ENCODE measurements at places on chromosomes 12 and 14.
A peak's percentile ranks its signal among the peaks of the same experiment; 100 is the strongest.

- no peak for DNase-seq
Measured at GRCh38 chr12:53849113-53849512, 89.5 kb upstream of the HOXC13 start.

DNA sequence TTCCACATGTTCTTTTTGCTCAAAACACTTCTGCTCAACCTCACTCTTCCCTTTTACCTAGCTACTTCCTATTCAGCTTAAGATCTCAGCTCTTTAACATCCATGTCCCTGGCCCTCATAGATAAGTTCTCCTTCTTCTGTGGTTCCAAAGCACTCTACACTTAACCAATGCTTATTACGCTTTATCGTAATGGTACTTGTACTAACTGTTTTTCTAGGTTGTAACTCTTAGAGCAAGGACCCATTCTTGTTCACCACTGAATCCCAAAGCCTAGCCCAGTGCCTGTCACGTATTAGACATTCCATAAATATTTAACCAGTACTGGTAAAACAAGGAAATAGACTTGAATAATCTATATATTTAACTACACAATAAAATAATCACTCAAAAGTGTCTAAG lies 5.3 kb downstream of the SLC41A2 start:
- DNase-seq = peak; percentile 17

DNA sequence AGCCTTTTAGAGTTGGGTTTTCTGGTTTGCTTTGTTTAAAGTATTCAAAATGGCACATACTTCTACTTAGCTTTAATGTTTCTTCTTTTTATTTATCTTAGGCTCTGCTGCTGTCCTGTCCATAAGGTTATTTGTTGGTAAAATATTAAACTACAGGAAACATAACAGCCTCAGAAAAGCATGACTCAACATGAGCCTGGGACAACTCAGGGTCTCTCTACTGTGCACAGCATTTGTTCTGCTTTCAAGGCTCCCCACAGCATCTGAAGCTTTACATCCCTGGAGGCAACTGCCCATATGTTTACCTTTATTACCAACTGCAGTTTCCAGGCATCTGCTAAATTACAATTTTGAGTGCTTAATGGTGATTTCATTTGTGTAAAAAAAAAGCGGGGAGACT lies 954.2 kb upstream of the FBXO33 start:
- DNase-seq = no peak

GRCh38 chr14:56569174-56569573 lies 10.4 kb upstream of the TMEM260 start:
- no peak for DNase-seq

DNA sequence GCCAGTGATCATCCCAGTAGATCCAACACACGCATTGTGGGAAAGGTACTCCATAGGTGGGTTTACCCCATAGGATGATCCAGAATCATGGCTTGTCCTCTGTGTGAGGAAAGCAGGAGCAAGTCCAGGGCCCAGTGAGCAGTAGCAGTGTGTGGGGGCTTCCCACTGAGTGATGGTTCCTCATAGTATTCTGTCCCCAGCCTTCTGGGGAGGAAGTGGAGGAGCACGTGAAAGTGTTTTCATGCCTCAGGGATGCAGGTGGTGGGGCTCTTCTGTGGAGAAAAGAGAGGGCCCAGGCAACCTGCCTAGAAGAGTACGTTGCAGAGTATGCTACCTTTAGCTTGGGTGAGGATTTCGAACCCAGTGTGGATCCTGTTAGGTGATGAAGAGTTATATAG lies 56.5 kb downstream of the SUSD6 start:
- no peak for DNase-seq

DNA sequence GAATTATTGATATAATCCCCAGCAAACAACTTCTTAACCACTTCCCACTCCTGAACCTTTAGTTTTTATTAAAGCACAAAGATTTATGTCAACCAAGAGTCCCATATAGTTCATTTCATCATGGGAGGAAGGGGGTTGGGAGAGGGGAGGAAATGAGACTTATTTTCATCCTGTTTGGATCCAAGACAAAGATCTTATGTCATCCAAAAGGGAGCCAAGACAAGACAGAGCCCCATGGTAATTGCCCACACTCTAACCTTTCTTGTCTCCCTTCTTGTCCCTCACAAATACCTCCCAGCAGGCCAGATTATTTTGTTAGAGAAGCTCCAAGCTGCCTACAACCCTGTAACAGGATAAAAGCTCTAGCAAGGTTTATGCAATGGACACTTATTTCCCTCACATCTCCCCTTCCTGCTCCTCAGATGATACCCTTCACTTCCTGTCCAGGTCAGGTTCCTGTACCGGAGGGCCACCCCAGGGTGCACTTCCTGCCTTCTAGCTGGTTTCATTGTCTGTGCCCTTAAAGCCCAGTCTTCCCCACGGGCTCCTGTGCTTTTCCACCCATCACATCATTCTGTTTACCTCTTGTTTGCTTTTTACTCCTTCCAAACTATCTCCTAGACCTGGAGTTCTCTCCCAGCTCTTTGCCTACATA lies 123.7 kb upstream of the MDM1 start:
- DNase-seq = no peak

GRCh38 chr12:130746546-130746945 lies 30.4 kb upstream of the RIMBP2 start:
- no peak for DNase-seq

DNA sequence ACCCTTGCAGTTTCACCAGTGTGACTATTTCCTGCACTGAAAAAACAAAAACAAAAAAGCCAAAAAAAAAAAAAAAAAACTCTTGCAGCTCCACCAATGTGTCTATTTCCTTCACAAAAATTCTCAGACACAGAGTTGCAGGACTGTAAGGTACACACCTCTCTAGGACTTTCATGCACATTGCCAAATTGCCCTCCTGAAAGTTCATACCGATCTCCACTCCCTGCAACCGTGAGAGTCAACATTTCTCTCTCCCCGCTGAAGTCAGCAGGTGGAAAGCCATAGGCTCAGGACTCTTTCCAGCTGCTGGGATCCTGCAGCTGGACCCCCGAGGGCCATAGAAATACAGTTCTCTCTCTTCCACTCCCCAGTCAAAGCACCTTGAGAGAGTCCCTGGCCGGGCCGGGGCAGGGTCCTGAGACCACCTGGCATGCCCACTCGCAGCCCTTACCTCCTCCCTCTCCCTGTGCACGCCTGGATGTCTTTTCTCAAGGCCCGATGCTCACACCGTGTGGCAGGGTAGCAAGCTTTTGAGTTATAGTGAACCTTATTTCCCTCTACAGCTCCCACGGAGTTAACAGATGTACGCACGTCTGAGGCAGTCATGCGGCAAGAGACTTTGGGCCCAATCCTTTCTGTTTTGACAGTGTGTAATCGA lies 23.6 kb downstream of the MMAB start:
- DNase-seq = no peak

GRCh38 chr14:29743531-29743930 lies 184.1 kb downstream of the PRKD1 start:
- DNase-seq = no peak

- DNase-seq = no peak
Measured at GRCh38 chr12:85413266-85413665, 133.2 kb downstream of the ALX1 start.

GRCh38 chr12:43315961-43316360 lies 236.0 kb downstream of the ADAMTS20 start:
- no peak for DNase-seq

GRCh38 chr12:132068250-132068649 lies 75.9 kb downstream of the DDX51 start:
- DNase-seq = no peak

GRCh38 chr12:132558042-132558856 lies 52.1 kb downstream of the LRCOL1 start:
- DNase-seq = no peak
